Fibroblast of skin of right quadriceps (primary cell): ENCODE measurements at places on chromosomes 3 and 15.

GRCh38 chr15:71610728-71611552 is 199.4 kb upstream of the NR2E3 start:
- DNase-seq, result no peak

- no peak for DNase-seq
These were observed 48.3 kb upstream of the CTDSPL start for GRCh38 chr3:37813403-37813802.

- peak; percentile 75 for DNase-seq
These were observed 14.2 kb upstream of the ANKDD1A start for GRCh38 chr15:64897345-64897985.

DNA sequence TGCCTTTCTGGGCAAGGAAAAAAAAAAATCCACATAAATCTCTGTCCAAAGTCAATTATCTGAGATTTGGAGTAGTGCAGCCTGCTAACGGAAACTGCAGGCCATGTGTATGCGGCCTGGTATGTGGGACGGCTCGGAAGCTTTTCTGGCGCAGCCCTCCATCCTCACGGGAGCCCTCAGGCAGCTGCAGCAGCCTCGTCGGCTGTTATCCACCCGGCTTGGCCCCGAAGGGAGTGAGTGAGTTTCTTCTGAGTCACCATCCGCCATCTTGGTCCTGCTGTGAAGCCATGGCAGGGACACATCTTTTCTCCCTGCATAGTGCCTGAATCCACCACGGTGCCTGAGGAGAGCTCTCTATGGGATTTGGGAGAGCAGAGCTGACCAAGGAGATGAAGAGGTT is 62.8 kb downstream of the POLR2M start:
- peak; percentile 85 for DNase-seq

DNA sequence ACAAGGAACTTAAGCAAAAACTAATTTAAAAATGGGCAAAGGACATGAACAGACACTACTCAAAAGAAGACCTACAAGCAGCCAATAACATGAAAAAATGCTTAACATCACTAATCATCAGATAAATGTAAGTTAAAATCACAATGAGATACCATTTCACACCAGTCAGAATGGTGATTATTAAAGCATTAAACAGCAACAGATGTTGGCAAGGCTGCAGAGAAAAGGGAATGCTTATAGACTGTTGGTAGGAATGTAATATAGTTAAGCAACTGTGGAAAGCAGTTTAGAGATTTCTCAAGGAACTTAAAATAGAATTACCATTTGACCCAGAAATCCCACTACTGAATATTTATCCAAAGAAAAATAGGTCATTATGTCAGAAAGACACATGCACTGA is 482.2 kb downstream of the SQOR start:
- DNase-seq, result peak; percentile 50

GRCh38 chr3:94453864-94454263 is 391.0 kb downstream of the NSUN3 start:
- DNase-seq, result no peak

GRCh38 chr15:60358935-60359682 is 38.7 kb downstream of the ANXA2 start:
- DNase-seq, result peak; percentile 79

DNA sequence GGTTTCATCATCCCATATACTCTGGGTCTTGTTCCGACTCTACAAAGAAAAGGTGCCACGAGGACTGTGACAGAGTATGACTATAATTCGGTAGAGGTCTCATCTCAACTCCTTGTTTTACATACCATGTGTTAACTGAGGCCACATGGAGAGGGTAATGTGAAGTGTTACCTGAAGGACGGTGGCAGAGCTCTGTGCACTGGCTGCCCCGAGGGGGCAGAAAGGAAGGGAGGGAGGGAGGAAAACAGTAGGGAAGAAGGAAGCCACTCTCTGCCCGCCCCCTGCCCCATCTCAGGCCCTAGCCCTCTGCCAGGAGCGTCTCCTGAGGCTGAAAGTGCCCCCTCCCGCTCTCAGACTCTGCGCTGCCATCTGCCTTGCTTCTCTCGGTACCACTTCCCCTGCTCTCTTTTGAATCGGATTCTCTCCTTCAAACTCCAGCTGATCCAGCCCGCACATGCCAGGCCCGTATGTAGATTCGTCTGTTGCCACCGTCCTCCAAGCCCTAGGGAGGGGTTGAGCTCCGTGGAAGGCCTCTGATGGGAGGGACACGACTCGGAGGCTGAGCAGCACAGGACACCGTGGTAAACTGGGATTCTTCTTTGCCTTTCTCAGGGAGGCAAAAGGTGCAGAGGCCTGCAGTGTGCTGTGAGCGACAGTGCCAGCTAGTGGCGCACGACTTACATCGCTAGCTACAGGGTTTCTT is 70.5 kb upstream of the ATP10A start:
- peak; percentile 86 for DNase-seq

- no peak for DNase-seq
These were observed 157.6 kb downstream of the NSUN3 start for GRCh38 chr3:94220426-94220825.

DNA sequence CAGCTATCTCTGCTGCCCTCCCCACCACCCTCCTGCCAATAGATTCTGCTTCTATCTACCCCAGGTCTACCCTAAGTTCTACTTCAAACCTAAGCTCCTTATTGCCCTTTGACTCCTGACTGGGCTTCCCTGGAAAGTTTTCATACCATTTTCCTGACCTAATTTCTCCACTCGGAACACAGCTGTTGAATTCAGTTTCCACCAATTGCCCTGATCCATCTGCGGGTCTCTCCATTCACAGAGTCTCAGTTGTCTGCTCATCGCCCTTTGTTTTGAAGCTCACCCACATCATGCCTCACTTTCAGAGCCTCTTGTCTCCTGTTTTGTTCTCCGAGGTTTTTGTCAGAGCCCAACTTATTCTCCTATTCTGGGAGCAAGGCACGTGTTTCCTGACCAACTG is 56.8 kb upstream of the ABI3BP start:
- no peak for DNase-seq

DNA sequence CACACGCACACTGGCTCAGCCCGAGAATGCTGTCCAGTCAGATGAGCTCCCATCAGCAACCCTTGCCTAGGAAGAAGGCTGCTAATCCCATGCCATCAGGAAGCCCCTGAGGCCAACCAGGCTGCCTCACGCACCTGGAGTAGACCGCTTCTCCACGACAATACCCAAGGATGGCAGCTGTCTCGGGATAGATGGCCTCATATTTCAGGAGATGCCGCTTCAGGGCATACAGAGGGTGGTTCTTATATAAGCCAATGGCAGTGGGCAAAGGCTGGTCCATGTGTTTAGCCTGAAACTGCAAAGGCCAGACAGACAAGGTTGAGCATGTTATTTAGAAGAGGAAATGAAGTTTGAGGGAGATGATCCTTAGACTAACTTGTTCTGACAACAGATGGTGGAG is 22.2 kb downstream of the XPC start:
- DNase-seq, result no peak
